Activated T-helper 2 cell treated with anti-CD3 and anti-CD28 coated beads, Interferon-gamma antibody, Interleukin-2, Interleukin-4, amounts not matched to agents 10 μg/mL and 5 μg/mL and 100 μg/mL, durations not matched to agents 14 hours and 24 hours and 36 hours (primary cell): ENCODE measurements at places on chromosomes 5 and 9.

- DNase-seq, result no peak
Observed at GRCh38 chr9:3151672-3152576, 308.0 kb upstream of the PUM3 start.

DNA sequence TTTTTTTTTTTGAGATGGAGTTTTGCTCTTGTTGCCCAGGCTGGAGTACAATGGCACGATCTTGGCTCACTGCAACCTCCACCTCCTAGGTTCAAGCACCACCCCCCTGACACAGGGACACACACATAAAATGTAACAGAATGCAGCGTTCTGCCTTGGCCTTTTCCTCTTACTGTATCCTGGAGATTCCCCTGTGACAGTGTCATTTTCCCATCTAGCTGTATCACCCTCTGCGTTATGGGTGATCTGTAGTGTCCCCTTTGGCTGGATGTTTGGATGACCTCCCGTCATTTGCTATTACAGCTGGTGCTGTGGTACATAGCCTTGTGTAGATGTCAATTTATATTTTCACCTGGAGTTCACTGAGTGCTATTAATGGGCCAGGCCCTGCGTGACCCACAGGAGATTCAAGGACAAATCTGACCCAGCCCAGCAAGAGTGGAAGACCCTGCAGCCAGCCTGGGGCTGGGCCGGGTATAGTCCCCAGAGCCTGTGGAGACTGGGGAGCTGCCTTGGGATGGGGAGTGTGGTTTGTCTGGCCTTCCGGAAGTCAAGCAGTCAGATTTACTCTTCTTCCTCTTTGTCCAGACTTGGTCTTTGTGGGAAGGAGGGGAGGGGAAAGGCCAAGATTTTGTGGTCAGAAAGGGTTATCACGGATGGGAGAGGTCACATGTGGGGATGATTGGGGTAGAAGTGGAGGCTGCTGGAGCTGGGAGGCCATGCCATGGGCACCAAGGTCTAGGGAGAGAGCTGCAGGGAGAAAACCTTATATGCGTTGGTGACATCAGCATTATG is 43.6 kb downstream of the ERGIC1 start:
- DNase-seq, result no peak

DNA sequence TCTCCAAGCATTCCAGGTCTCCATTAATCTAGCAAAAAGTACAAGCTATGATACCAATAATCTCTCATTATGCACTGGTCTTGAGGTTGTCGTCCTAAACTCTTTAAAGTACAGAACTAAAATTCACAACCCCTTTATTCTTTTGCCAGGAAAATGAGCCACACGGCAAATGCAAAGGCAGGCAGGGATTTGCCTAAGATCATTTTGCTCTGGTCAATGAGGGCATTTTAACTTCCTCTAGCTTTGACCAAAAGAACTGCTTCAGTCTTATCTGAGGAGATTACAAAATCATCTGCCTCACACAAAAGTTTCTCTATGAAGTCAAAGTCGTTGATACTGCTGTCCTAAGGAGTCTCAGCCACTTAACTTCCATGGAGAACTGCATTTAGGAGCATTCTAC is 51.8 kb downstream of the EPB41L4B start:
- DNase-seq, result no peak

DNA sequence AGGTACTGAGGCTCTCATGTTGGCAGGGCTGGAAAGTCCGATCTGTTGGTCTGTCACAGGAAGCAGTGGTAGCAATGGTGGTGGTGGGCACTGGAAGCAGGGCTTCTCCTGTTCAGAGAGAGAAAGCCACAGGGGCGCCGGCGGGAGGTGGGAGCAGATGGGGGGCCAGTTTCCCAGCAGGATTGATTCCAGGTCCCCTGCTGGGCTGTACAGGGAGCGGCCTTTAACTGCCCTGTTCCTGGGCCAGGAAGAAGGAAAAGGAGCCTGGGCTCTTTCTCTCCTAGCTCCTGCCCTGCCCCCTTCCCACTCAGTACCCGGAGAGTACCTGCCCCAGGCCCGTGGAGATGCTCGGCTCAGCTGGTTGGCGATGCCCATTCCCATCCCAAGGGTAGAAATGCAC is 2.6 kb upstream of the DAB2IP start:
- no peak for DNase-seq

DNA sequence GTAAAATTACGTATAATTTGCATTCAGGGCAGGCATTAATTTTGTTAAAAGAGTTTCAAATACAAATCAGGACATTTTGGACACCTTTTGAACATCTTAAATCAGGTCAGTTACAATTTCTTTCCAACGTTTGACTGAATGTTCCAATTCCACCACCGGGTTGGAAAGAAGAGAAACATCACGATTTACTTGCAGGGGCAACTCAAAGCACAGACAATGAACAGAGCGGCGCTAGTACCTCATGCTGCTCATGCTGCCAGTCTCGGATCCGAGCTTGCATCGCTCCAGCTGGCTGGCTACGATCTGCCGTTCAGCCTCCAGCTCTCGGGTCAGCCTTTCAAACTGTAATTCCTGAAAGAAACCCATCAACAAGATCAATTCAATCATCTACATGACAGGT is 339.5 kb downstream of the CTNND2 start:
- DNase-seq, result no peak

DNA sequence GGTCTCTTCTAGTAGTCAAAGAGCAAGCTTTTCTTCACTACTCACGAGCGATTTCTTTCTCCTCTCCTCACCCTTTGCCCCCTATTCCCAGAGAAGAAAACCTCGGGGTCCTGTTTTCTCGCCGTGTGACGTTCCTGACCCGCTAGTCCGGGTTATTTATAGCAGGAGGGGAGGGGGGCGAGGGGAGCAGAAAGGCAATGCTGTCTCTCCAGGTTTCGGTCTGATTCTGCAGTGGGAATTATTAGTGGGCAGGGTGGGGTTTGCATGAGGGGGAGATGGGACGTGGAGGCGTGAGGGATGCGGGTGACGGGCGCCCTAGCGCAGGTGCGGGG is 847 bp upstream of the GABRB2 start:
- no peak for DNase-seq

- no peak for DNase-seq
Observed at GRCh38 chr5:2529371-2530092, 221.9 kb downstream of the IRX2 start.

DNA sequence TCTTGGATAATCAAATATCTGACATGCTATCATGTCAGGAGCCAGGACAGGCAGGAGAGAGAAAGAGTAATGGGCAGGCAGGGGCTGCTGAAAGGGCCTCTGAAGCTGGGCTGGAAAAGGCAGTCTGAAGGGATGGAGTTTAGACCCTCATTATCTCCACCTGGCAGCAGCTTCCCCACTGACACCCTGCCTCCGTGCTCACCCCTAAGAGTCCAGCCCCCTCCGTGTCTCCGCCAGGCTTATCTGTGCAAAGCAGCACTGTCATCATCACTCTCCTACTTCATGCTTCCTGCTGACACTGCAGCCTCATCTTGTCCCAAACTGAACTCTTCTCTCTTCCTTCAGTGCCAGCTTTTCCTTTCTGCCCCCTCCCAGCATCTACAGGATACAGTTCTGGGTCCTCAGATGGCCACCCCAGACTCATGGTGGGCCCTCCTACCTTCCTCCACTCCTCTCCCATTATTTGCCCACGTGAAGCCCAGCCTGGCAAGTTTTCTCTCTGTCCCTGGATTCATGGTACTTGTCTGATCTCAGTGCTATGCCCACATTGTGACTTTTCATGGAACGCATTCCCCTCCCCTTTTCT is 70.9 kb upstream of the KLF9 start:
- no peak for DNase-seq

- no peak for DNase-seq
Observed at GRCh38 chr5:32283539-32284377, 29.0 kb downstream of the MTMR12 start.

DNA sequence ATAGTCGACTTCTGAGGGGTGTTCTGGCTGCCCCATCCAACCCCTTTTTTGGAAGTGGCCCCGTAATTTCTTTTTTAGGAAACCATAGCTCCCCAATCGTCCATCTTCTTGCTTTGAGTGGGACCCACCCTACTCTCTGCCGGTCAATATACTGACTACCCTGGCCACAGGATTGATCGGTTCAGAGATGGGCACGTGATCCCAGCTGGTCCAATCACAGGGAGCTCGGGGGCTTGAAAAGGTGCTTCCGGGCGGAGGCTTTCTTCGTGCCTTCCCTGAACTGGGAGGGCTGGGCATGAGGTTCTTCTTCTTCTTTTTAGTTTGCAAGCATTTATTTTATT is 78.7 kb upstream of the SH3PXD2B start:
- DNase-seq, result no peak

- DNase-seq, result no peak
Observed at GRCh38 chr5:133373121-133373870, 239.0 kb downstream of the FSTL4 start.

DNA sequence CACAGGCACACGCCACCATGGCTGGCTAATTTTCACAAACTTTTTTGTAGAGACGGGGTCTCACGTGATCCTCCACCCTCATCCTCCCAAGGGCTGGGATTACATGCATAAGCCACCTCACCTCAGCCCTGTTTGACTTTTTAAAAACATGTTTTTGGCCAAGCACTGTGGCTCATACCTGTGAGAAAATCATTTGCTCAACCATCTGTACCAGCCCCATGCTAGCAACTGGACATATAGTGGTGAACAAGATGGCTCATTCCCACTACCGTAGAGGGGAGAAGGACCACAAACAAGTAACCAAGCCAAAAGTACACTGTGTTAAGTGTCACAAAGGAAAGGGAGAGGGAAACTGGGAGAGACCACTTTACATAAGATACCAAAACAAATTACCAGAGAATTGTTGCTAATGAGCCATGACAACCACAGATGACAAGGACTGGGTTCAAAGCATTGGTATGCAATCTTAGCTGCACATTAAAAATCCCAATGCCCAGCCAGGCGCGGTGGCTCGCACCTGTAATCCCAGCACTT is 19.2 kb downstream of the PPP2CA start:
- DNase-seq, result no peak

DNA sequence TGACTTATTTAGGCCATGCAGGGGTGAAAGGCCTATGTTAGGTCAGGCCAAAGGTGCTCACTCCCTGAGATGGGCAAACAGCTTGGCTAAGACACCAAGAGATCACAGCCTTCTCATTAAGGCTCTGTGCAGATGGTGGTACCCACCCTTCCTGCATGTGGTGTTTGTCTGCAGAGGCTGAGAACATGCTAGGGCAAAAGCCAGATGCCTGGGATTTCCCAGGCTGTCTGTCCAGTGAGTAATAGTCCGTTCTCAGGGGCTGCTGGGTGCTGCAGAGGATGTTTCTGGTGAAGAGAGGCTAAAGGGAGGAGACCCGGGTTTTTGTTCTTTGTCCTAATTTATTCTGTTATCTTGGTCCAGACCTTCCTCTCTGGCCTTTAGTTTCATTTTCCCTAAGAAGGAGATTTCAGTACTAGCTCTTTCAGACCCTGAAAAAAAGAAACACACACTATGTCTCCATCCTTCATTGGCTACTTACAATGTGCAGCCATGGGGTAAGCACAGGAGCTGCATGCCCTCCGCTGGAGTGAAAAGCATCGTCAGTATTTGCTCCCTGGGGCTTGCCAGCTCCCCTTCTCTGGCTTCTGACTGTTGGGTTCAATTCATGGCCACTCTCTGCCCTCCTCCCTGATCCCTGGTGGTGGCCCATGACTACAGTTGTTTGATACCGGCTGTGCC is 23.4 kb upstream of the GLRA1 start:
- no peak for DNase-seq

DNA sequence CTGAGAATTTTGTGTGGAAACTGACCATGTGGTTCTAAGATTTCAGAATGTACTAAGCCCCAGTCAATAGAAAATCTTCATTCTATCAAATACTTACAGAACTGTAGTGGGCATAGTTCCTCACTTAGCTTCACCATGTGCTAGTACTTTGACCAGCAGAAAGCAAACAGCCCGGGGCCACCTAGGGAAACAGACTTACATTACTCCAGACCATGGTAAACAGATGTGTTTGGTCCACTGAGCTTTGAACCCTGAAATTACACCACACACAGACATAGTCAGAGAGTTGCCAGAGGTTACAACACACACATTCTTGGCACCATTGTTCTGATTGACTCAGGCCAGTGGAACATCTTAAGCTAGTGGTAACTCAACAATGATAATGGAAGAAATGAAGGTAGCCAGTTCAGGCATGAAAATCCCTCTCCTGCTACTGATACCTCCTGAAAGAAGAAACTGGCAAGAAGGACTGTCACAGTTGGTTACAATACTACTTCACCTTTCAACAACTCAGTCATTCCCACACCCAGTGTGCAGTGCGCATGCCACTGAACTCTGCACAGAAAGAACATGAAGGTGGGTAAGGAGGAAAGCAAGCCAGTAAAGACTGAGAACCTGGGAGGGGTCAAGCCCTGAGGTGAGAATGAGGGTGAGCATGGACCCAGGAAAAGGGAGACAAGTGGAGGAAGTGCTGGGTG is 18.7 kb upstream of the LECT2 start:
- DNase-seq, result no peak

- DNase-seq, result no peak
Observed at GRCh38 chr5:58048185-58048925, 411.5 kb downstream of the PLK2 start.

DNA sequence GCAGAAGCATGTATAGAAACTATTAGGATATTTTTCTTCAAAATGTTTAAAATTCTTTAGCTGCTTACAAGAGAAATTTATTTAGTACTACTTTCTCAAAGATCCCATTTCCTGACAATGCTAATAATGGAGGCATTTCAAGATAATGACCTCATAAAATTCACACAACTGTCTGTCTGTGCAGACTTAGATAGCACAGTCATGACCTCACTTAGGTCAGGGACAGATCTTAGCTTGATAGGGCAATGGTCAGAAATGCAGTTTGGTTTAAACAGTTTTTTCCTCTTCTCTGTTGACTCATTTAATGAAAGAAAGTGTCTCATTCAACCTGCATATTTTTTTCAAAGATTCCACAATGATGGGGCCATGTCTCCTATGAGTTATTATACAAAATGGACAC is 128.4 kb downstream of the GRIA1 start:
- no peak for DNase-seq

- no peak for DNase-seq
Observed at GRCh38 chr9:137306850-137307254, 4.8 kb upstream of the NRARP start.

- no peak for DNase-seq
Observed at GRCh38 chr9:114097613-114098020, 1.5 kb downstream of the KIF12 start.

DNA sequence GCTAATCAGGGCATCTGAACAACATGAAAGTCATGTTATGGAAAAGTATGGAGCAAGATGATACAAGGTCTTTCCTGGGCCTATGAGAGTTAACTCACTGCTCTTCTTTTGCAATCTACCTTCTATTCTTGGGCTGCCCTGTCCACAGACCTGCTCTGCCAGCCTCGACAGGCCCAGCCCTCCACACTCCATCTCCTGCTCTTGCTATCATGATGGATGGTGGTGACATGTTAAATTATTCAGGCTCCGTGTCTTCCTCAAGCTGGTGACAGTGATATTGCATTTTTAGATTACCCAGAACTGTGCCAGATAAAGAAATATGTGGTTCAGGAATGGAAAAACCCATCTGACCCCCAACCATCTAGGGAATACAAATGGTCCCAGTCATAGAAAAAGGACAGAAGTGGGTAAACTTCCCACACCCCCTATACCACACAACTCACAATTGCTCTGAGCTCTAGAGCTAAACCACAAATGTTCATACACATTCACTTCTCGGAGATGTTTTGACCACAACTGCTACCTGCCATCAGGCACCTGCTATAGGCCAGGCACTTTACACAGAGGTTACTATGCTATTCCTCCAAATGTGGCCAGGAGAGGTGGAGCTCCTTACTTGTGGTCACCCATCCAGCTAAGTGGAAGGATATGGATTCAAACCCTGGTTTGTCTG is 311.3 kb downstream of the ASTN2 start:
- no peak for DNase-seq
